ENCODE measurements at places on chromosomes 1 and 21. TPM values are rescaled to one million over a fixed set of nuclear protein-coding genes. Genes with fewer than 3 reads are reported as not detected.
A peak's percentile ranks its signal among the peaks of the same experiment; 100 is the strongest.

PTCH2 gene
- polyA plus RNA-seq: 2.4 TPM

GLIS1 gene
- not detected for polyA plus RNA-seq

DNA sequence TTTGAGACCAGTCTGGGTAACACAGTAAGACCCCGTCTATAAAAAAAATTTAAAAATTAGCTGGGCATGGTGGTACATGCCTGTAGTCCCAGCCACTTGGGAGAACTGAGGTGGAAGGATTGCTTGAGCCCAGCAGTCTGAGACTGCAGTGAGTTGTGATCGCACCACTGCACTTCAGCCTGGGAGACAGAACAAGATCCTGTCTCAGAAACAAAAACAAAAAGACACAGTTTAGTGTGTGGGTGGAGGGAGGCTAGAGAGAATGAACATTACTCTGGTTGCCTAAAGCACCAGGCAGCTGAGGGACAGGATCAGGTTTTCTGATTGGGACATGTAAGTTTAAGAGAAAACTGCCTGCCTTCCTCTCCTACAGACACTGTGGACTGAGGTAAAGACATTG is 42.3 kb downstream of the VAMP4 start:
- no peaks in the 10 kb centered on the region for H3K36me3 ChIP-seq
- H3K27me3 ChIP-seq: no peaks in the 10 kb centered on the region
- H3K27ac ChIP-seq: no peak overlapping the region
- DNase-seq: no peak

GRCh38 chr1:207676153-207676552 is 31.2 kb downstream of the CR1L start:
- no peak overlapping the region for H3K4me3 ChIP-seq
- DNase-seq: no peak
- H3K27me3 ChIP-seq: no peaks in the 10 kb centered on the region
- H3K27ac ChIP-seq: no peak overlapping the region
- no peaks in the 10 kb centered on the region for H3K4me1 ChIP-seq
- H3K36me3 ChIP-seq: no peaks in the 10 kb centered on the region

GRCh38 chr1:91891454-91891853 is 5.5 kb upstream of the TGFBR3 start:
- no peak for DNase-seq
- H3K27ac ChIP-seq: peak overlapping the region; percentile 0
- no peaks in the 10 kb centered on the region for H3K27me3 ChIP-seq
- peaks cover 7% of the 10 kb centered on the region for H3K4me1 ChIP-seq
- H3K4me3 ChIP-seq: no peak overlapping the region

DNA sequence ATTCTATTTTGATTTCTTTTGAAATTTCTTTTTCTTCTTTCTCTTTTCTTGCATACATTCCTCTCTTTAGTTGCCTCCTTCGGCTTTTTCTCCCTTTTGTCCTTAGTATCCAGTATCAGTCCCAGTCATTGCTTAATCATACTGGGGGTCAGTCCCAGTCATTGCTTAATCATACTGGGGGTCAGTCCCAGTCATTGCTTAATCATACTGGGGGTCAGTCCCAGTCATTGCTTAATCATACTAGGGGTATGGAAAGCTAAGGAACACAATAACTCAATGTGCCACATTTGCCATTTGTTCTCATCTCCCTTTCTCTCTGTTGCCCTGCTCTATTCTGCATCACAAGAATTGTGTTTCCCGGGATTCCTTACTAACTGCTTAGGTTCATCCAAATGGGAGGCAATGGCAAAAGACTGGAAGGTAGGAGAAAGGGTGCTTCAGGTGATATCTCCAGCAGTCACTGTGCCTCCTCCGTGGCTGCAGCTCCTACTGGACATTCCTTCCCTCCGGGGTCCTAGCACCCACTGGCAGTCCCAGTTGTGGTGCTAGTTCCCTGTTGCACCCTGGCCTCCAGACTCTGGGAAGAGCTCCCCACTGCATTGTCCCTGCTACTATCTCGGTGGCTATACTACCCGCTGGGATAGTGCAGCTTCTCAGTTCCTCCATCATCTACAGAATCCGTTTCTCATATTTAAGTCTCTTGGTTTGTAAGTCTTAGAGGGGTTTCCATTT is 32.6 kb upstream of the LAMC1 start:
- no peak for DNase-seq
- H3K4me3 ChIP-seq: no peak overlapping the region
- H3K36me3 ChIP-seq: no peaks in the 10 kb centered on the region
- no peaks in the 10 kb centered on the region for H3K27me3 ChIP-seq
